Natural killer cell treated with Interleukin-12 subunit alpha and Interleukin-12 subunit beta and Interleukin-15 and Interleukin-18, amount 100 ng/mL, for 72 hours (primary cell): ENCODE measurements at places on chromosomes 6 and 20.

DNA sequence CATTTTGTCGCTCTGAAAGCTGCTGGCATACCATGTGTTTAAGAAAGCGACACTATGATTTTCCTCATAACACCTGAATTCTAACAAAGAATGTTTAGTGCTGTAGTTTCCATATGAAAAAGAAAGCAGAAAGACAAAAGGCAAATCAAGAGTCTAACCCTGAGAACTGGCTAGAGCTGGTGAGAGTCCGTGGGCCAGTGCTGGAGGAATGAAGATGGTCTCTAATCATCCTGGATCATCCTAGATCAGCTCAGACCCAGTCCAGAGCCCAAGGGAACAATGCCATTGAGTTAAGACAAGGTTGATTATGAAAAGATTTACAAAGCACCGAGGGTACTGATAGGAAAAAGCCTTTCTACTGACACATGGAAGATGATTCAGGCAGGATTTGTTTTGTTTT is 73.0 kb upstream of the MYLIP start:
- no peak for DNase-seq

- no peak for DNase-seq
These were observed 209.9 kb downstream of the TMEM242 start for GRCh38 chr6:157113389-157113788.

GRCh38 chr6:26594730-26595632 is 1.8 kb upstream of the ABT1 start:
- DNase-seq: no peak

DNA sequence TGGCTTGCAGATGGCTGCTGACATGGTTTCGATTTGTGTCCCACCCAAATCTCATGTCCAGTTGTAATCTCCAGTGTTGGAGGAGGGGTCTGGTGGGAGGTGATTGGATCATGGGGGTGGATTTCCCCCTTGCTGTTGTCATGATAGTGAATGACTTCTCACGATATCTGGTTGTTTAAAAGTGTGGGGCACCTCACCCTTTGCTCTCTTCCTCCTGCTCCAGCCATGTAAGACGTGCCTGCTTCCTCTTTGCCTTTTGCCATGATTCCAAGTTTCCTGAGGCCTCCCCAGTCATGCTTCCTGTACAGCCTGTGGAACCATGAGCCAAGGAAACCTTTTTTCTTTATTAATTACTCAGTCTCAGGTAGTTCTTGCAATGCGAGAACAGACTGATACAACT is 77.6 kb upstream of the FUCA2 start:
- DNase-seq: no peak

DNA sequence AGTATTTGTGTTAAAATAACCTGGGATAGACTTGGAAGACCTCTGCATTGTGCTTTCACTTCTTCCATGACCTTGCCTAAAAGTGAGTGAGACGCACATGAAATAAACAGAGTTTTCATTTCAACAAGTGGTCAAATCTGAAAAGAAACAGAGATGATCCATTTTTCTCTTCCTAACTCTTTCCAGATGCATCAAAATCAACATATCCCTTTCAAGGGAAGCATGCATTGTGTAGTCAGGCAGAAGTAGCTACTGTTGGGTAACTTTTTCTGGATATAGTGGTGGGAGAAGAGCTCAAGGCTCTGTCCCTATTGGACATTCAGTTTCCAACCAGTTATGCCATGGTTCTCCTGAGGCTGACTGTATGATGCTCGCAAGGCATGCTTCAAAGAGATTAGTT is 233.0 kb upstream of the JAG1 start:
- DNase-seq: no peak

DNA sequence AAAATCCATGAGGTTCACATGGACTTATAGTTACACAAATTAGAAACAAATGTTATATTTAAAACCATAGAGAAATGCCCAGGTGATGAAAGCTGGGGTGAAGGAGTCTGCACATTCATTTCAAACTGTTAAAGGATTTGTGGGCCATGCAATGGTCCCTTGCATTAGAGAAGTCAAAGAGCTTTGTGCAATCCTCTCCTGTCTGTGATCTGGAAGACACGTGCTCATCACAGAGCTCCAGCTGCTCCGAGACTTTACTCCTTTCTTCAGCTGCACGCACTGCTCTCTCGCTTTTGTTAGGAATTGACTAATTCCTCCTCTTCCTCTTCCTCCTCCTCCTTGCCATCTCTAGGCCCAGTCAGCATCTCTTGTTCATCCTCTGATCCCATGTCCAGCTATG is 4.1 kb upstream of the AIF1 start:
- DNase-seq: no peak

GRCh38 chr20:9989066-9989724 is 45.6 kb upstream of the ANKEF1 start:
- no peak for DNase-seq

DNA sequence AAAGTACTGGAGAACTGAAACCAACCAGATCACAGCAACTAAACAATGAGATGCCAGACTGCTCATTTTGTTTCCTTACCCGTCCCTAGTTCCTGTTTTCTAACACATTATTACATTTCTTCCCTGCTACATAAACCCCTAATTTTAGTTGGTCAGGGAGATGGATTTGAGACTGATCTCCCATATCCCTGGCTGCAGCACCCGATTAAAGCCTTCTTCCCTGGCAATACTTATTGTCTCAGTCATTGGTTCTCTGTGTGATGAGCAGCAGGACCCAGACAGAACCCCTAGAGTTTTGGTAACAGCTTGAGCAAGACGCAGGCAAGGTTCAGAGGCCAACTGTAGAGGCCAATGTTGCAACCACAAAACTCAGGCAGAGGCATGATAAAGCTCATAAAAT is 28.3 kb upstream of the HACE1 start:
- DNase-seq: no peak

- no peak for DNase-seq
These were observed 308.2 kb downstream of the PHF3 start for GRCh38 chr6:63943826-63944225.

GRCh38 chr6:111550953-111551352 is 54.7 kb downstream of the TRAF3IP2 start:
- DNase-seq: no peak
